Thyroid gland (tissue), 4 donors: ENCODE measurements at places on chromosomes 11 and 22. TPM values are rescaled to one million over a fixed set of nuclear protein-coding genes. Genes with fewer than 3 reads are reported as not detected.

Gene FAM180B
- 0.83 TPM for total RNA-seq

Gene MS4A6E
- total RNA-seq, result not detected

Gene RNF26
- 15.9 TPM for total RNA-seq

Gene OR5B21
- total RNA-seq, result not detected

Gene RTN4R
- 8.6 TPM for total RNA-seq

Gene SLC37A4
- 12.4 TPM for total RNA-seq

Gene RAB30
- total RNA-seq, result 30.0 TPM

Gene ST3GAL4
- total RNA-seq, result 25.0 TPM

Gene YPEL4
- 1.7 TPM for total RNA-seq

Gene ABCC8
- 14.0 TPM for total RNA-seq

Gene BACE1
- total RNA-seq, result 21.8 TPM
